ELF-1 (cell line): ENCODE measurements at places on chromosomes 11 and 22.

- no peak for DNase-seq
Measured at GRCh38 chr11:84218318-84218717, 932.2 kb upstream of the CCDC90B start.

DNA sequence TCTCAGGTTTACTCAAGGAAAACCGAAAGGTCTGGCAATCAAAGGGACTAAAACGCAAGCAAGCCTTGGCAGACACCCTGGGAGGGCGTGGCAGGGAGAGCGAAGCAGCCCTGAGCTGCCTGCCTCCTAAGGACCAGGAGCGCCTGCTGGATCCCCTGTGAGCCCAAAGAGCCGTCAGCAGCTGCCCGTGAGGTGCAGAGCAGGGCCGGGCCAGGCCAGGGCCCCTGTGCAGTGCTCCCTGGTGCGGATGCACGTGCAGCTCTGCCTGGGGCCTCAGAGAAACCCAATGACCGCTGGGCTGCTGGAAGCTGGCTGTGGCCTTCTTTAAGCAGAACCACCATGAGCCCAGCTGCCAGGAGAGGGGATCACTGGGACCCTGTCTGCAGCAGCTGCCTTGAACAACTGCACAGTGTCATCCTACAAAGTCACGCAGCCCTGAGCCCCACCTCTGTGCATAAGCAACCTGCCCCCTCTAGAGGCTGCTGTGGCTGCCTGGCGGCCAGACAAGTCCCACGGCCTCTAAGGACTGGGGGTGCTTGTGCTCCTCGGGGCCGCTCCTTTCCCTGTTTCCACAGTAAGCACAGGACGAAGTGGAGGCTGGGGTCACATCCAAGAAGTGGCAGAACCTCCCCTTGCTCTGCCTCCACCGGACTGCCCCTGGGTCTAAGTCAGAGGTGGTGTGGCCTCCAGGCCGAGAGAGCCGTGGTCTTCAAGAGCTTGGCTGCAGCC is 29.1 kb upstream of the COMT start:
- no peak for DNase-seq

DNA sequence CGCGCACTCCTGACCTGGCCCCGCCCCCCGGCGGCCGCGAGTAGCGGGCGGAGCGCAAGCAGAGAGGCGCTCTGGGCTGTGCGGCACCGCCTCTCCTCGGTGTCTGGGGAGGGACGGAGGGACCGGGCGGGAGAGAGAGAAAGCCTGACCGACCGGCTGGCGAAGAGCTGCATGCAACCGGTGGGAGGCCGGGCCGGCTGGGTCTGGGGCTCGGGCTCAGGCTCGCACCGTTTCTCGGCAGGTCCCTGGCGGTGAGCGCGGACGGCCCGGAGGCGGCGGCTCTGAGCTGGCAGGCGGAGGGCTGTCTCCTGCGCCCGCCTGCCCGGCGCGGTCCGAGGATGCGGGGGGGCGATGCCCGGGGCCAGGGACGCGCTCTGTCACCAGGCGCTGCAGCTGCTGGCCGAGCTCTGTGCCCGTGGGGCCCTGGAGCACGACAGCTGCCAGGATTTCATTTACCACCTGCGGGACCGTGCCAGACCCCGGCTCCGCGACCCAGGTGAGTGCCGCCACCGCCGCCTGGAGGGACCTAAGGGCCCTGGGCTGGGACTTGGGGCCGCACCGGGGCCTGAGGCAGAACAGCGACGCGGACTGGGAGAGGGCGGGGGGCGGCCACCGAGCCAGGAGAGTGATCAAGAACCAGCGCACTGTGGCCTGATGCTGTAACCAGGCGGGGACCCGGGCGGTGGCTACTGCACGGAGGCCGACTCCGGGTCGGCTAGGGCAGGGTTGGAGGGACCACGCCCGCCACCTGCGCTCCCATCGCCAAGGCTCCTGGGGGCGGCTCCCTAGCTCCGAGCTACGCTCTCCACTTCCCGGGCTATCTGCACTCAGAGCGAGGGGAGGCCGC is at the start of gene SYT9:
Gene SYT9, plus strand, starts transcription at position 69 of the 847 bp plus-strand sequence. Its CDS starts 283 bp downstream, at position 352.
- DNase-seq = peak; percentile 82

DNA sequence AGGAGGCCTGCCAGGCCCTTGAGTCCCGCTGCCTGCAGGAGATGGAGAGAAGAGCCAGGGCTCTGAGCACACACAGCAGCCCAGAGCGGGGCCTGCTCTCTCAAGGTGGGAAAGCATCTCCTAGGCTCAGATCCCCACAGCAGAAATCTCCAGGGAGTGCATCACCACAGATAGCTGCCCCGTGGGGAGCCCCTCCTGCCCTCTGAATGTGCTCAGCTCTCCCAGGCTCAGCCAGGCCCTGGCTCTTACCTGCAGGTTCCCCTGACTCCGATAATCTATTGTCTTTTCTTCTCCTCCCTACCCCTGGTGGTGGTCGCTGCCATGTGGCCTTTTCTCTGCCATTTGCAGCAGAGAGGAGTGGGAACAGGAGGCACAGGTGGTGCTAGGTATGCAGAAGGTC is 49.9 kb downstream of the BTG4 start:
- DNase-seq = no peak

DNA sequence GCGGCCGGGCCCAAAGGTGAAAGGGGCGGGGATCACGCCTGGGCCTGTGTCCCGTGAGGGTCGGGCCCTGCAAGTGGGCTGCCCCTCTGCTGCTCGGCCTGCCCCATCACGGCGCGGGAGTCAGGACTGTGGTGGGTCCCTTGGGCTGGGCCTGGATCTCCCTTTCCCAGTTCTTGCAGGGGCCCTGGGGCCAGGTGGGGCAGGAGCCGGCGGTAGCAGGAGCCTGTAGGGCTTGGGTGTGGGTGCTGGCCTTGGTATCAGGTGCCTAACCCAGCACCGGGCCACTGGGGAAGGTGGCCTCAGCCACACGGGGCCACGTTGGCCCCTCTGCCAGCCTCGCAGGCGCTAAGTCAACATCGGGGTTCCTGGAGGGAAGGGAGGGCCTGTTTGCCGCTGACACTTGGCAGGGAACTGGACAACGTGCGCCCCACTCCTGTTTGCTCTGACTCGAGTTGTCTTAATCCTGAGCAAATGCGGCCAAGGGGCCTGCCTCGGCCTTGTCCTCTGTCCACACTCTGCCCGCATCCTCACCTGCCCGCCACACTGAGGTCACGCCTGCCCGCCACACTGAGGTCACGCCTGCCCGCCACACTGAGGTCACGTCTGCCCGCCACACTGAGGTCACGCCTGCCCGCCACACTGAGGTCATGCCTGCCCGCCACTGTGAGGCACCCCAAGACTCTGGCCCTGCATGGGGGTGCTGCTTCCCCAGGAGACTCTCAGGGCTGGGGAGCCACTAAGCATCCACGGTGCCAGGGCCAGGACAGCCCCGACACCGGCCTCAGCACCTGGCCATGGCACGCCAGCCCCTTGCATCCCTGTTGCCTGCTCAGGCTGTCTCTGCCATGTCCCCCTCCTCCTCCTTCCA is 14.2 kb upstream of the MUC5B start:
- DNase-seq = no peak

GRCh38 chr11:16403851-16404250 is 47.5 kb upstream of the SOX6 start:
- DNase-seq = no peak

DNA sequence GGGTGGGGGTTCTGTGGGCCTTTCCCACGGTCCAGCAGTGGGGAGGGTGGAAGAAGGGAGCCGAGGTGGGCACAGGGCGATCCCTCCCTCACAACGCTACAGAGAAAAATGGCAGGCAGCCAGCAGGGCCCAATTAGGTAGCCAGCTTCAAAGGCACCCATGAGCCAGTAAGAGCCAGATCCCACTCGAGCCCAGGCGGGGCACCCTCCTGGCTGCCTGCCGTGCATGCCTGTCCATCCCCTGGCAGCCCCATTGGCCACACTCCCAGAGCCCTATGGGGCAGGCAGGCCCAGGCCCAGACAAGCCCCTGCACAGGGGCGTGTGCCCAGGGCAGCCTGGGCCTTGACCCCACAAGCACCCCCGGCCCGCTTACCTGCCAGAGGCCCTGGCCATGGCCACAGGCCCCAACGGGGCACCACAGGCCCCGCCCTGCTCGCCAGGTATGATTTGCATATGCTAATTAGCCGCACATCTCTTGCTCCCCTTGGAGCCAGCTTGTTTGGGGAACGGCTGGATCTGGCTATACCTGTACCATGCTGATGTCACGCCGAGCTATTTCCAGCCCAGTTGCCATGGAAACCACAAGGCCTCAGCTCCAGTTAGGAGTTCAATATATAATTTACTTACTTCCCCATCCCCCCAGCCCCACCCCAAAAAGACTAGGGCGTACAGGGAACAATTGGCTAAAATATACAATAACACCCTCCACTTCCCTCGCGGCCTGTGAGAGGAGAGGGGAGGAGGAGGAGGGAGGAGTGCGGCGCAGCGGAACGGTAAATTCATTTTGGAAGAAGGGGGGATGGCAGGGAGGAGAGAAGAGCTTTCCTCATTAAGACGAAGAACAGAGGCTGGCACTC is 47.5 kb upstream of the TCF20 start:
- no peak for DNase-seq
